Suppressor macrophage treated with lipopolysaccharide for 4 hours (primary cell): ENCODE measurements at places on chromosomes 1 and 21.
A peak's percentile ranks its signal among the peaks of the same experiment; 100 is the strongest.

GRCh38 chr1:90175490-90176167, 180.7 kb downstream of the ZNF326 start:
- DNase-seq, result peak; percentile 3

DNA sequence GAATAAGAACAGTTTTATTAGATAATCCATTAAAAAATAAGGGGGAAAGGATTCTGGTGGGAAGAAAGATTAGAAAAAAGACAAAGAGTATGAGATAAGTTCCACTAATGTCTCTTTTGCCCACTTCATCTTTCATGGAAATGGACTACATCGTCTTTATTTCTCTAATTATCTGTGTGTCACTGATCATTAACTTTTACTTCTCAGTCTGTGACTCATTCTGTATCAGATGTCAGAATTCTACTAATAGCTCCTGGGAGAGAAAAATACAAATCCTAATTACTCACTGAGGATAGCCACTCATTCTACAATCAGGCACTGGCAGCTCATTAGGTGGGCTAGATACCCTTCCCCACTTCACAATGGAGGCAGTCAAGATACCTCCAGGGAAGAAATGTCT, 41.7 kb downstream of the ILDR2 start:
- no peak for DNase-seq

- no peak for DNase-seq
These were observed 33.3 kb downstream of the PTPRF start for GRCh38 chr1:43563876-43564539.

DNA sequence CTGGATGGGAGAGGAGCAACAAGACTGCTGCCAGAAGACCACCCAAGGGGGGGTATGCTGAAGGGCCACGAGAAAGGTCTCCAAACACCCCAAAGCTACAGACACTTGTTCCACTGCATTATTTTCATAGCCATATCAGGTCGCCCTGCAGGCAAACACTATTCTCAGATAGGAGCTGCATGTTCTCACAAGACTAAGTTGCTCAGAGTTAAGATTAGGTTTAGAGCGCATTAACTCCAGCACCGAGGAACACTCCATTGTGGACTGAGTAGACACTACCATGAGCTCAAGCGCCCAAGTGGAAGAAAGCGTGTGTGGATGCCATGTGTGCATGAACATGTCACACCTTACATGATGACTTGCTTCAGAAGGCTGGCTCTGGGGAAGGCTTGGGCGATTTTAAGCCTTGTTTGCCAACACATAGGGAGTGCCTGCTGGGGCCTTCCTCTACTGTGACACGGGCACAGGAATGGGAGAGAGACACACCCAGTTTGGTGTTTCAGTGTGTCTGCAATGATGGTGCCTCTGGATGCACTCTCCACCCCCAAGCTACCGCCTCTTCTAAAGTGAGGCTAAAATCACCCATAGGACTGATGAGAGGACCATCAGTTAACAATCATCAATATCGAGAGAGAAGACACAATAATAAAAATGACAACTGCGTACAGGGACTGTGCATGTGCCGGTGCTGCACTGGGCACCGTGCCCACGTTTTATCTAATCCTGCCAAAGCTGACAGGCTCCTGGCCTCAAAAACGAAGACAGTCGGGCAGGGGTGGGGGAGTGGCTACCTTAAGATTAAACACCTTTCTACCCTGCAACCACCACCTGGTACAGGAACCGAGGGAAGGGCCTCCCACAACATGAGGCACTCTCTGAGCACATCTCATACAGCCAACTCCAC, 34.9 kb downstream of the SSBP3 start:
- DNase-seq, result no peak

DNA sequence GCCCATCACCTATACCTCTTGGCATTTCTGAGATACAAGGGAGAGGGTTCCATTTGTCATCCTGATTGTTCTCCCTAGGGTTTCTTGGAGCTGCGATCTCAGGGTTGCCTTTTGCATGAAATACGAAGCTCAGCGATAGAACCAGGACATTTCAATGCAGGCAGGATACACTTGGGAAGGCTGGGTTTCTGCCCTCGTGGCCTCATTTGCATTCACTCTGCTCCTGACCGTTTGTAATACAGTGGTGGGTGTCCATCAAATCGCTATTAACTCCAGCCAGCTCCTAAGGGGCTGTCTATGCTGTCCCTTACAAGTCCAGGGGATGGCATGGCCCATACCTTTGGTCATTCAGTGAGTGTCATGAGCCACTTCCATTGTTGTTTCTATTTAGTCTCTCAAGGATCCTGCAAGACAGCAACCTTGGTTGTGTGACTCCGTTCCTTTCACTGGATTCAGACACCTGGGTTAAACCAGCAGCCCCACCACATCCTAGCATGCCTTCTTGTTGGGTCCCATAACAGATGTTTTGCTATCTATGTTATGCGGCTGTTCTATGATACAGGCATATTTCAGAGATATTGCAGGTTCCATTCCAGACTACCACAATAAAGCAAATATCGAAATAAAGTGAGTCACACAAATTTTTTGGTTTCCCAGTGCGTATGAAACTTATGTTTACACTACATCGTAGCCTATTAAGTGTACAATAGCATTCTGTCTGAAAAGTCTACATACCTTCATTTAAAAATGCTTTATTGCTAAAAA, 18.3 kb downstream of the KAZN start:
- no peak for DNase-seq
